Fibroblast of skin of scalp (primary cell): ENCODE measurements at places on chromosomes 12 and 14.

DNA sequence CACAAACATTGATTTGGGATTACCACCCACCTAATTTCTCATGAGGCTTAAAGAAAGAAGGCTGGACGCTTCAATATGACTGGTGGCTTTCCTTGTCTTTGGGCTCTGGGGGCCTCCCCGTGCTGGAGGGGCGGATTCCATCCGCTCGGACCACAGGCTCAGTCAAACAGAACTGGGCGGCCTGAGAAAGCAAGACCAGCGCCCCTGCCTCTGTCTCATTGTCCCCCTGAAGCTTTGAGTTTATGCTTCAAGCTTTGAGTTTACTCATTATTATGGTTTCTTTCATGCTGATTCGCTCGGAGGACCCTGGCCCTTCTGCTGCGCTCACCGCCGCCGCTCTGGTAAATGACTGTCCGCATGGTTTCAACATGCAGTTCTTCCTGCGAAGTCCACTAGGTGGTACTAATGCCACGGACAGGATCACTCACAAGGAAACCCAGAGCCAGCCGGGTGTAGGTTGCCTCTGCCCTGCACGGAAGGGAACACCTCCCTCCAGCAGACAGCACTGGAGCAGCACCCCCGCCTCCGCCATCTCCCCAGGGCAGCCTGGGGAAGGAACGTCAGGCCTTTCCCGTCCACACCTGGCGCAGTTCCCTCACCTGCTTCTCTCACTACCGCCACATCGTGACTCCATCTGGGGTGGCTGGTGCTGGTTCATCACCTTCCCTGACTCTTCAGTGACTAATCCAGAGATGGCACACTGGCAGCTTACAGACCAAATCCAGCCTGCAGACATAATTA, 13.2 kb upstream of the TIGAR start:
- DNase-seq: peak; percentile 65

DNA sequence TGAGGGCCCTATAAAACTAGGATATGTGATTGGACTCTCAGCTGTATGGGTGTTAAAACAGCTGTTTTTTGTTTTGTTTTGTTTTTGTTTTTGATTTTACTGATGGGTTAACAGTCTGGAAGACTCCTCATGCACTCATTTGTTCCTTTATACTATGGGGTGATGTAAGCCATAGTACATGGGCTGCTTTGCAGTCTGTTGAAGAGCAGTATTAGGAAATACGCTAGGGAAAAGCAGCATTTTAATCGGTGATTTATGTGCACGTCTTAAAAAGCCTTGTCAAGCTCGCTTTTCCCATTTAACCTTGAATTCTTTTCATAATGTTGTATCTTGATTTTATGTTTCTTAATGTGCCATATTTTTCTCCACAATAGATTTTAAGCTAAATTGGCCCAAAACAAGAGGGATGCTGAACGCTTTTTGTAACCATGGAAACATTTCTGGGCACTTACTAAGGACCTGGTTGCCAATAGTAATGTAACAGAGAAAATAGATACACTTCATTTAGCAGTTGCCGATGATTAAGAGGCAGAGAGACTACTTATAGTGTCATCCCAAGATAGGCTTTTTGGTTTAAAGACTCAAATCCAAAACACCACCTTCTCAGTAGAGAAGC, 244.0 kb downstream of the SNAPC1 start:
- peak; percentile 22 for DNase-seq

DNA sequence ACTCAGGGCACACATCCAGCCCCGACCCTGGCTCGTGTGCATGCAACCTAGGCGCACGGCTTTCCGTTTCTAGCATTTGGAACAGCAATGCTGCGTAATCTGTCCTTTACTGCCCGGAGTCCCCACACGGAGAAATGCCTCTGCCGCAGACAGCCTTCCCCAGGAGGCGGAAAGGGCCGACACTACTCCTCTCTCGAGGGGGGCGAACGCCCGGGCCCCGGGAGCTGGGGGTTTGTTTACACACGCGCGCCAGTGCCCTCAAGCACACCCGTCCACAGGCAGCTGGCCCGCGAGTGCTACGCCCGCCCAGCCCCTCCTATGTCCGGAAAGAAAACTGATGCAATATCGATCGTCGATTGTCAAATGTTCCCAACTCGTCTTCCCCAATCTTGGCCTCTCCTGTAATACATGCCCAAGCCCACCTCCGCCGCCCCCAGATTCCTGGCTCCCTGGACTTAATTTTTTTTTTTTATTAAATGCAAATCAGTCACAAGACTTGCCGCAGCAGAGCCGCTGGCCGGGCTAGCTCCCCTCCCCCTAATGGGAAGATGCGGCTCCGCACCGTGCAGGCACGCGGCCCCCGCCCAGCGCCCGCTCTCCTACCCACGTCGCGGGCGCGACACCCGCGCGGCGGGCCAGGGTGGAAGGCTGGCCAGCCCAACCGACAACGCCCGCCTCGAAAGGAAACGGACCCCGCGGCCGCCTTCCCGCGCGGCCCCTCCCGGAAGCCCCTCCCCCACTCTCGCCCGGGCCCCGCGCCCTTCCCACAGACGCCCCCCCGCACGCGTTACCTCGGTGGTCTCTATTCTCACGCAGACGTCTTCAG, 642 bp downstream of the SLC38A2 start:
- DNase-seq: peak; percentile 71

GRCh38 chr12:26389343-26389742, 194.0 kb downstream of the SSPN start:
- DNase-seq: no peak

GRCh38 chr12:118311666-118312065, 61.0 kb downstream of the TAOK3 start:
- DNase-seq: no peak

DNA sequence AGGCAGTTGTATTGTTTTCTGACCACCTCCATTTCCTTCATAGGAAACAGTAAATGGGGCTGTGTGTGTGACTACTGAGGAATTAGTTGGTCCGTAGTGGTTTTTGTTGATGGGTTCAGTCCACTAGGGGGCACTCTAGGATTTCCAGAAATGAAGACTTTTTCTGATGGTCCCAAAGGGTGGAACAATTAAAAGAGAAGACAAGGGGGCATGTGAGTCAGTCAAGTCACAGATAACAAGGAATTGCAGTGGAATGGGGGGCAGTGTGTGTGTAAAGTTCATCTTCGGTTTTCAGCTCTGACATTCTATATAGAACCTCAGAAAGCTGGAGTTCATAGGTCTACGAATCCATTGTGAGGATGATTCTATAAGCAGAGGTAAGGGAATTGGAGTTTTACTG, 186.6 kb upstream of the OR4E1 start:
- DNase-seq: no peak

GRCh38 chr14:53389202-53389601, 236.1 kb upstream of the DDHD1 start:
- no peak for DNase-seq

DNA sequence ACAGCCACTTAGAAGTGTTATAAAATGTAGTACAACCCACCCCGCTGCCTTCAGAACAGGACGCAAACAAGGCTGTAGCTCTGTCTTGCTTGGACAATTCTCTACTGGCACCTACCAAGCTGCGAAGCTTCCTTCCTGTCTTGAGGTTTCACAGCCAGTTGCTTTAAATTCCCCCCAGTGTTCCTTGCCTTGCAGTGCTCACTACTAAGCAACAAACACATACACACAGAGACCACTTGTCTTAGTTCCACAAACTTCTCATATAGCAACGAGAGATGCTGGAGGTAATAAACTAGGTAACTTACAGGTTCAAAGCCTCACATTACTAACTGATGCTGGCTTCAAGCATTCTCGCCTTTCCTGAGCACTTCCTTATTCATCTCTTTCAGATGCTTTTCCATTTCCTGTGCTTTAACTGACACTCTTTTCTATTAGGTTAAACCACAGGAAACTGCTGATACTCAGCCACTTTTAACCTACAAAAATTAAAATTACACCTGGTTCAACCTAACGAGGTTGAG, 91.5 kb upstream of the PTGDR start:
- no peak for DNase-seq

- DNase-seq: no peak
These were observed 322.2 kb upstream of the DIO3 start for GRCh38 chr14:101239065-101239464.

DNA sequence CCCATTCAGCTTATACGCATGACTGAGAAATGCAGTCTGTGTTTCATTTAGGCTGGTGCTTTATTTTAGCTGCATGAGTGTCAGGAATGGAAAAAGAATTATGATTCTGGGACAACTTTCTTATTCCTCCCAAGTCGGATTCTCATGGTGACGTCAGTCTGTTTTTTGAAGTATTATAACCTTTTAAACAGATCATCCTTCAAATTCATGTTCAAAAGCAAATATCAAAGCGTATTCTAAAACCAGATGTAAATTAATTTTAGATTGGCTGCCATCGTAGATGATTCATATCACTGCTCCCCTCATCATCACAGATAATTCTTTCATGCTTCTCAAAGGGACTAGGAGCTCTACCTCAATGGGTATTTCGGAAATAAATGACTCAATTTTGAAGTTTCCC, 15.0 kb downstream of the FNTB start:
- DNase-seq: no peak

GRCh38 chr12:27236498-27236897, 7.6 kb upstream of the STK38L start:
- DNase-seq: peak; percentile 27

- no peak for DNase-seq
These were observed 52.5 kb downstream of the SPIC start for GRCh38 chr12:101527682-101528081.

DNA sequence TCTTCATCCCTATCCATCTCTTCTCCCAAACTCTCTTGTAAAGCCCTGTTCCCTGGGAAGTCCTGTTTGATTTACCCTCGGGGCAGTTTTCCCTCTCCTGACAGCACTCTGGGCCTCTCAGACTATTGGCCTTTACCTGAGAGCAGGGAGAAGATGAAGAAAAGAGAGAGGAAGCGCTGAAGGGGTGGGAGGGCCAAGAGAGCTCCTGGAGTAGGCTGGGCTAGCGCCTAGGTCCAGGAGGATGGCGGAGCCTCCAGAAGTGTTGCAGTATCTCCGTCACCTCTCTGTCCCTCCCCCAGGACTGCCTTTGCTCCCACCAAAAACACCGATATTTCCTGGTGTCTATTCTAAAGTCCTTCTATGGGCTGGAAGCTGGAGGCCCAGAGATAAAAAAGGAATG, 5.7 kb upstream of the IGFBP6 start:
- no peak for DNase-seq

- DNase-seq: no peak
These were observed 107.9 kb upstream of the NAP1L1 start for GRCh38 chr12:76192416-76192815.

DNA sequence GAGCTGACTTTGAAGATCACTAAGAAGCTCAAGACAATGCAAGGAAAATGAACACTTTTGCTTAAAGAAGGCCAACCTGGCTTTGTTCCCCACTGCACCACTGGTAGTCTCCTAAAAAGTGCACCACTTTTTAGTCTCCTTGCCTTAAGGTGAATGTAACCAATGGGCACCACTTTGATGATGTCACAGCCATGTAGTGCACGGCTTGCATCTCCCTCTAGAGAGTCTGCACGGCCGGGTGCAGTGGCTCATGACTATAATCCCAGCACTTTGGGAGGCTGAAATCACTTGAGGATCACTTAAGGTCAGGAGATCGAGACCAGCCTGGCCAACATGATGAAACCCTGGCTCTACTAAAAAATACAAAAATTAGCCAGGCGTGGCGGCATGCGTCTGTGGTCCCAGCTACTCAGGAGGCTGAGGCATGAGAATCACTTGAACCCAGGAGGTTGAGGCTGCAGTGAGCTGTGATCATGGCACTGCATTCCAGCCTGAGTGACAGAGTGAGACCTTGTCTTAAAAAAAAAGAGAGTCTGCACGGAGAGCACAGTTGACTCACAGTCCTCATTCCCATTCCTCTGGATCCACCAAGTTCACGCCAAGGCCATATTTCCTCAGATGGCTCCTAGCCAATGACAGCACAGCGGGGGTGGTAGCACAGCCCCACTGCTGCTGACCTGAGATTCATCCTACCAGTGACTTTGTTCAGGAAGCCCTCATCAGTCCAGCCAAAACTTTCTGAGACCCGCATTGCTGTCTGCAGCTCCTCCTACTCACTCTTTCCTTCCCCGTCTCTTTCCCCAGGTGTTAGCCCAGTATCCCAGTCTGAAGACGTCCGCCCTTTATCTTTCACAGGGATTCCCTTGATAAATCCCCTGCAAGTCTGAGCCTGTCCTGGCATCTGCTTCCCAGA, 16.5 kb upstream of the IFT81 start:
- DNase-seq: peak; percentile 96

DNA sequence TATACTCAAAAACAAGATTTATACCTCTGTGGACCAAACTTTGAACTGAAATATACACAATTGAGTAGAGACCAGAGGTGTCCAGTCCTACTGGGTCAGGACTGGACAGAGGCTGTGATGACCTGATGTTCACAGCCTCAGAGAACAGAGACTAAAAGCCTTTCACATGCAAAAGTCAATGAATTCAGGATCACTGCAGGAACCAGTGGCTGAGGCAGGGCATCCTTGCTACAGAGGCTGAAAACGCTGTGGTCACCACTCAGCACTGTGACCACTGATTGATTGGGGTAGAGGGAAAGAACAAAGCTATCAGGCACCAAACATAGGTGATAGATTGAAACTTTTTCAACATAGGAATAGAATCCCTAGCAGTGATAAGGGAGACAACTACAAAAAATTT, 25.1 kb downstream of the GRIP1 start:
- DNase-seq: no peak

DNA sequence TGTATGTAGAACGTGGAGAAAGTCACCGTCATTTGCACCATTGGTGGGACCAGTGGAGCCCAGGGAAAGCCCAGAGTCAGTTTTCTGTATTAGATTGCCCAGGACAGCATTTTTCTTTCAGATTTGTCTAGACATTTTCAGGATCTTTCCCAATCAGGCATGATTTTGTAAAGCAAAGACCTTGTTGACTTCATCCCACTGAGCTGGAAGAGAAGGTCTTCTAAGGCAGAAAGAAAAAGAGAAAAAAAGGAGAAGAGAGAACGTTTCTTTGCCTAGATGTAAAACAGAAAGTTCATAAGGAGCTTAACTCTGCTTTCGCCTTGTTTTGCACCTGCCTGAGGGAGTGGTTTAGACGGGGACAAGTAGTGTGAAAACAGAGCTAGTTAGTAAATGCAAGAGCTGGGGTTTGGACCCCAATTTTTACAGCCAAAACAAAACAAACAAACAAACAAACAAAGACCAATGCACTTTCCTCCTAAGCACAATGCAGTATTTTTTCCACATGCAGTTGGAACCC, 273.1 kb downstream of the ZFP36L1 start:
- no peak for DNase-seq

DNA sequence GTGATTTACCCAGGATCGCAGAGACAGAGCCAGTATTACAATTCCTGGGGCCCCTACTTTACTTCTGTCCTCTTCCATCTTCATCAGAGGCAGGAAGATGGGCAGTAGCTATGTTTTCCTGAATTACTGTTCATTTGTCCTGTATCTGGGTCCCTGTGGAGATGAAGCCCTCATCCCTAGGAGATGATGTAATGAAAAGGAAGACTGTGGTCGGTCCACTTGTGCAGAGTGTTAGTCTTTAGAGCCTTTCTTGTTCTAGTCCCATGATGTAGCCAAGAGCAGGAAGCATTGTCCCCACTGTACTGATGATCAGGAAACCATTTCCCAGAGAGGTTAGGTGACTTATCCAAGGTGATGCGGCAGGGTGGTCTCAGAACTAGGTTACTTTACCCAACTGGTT, 2.6 kb downstream of the CD9 start:
- DNase-seq: no peak
